ENCODE measurements at places on chromosomes 5 and 9. TPM values are rescaled to one million over a fixed set of nuclear protein-coding genes. Genes with fewer than 3 reads are reported as not detected.

Gene SLC6A7
- 4.6 TPM for polyA plus RNA-seq

Gene WWC1
- 0.97 TPM for polyA plus RNA-seq

Gene CCIN
- not detected for polyA plus RNA-seq

Gene NEUROG1
- not detected for polyA plus RNA-seq

Gene ZNF883
- 7.2 TPM for polyA plus RNA-seq

Gene TEK
- polyA plus RNA-seq = not detected

Gene KLF9
- 0.60 TPM for polyA plus RNA-seq

Gene ZBED3
- 5.0 TPM for polyA plus RNA-seq

Gene MYORG
- 1.0 TPM for polyA plus RNA-seq

Gene PPP3R2
- polyA plus RNA-seq = not detected

Gene SPATA31D4
- polyA plus RNA-seq = not detected

Gene NIM1K
- 7.4 TPM for polyA plus RNA-seq

Gene RETREG1
- 20.4 TPM for polyA plus RNA-seq

Gene IL4
- polyA plus RNA-seq = not detected

Gene ITK
- not detected for polyA plus RNA-seq

Gene STKLD1
- polyA plus RNA-seq = 1.1 TPM

Gene AMBP
- not detected for polyA plus RNA-seq

Gene EFNA5
- 4.6 TPM for polyA plus RNA-seq

Gene LIX1
- 1.1 TPM for polyA plus RNA-seq

Gene LCN15
- polyA plus RNA-seq = not detected

Gene TBC1D13
- 24.4 TPM for polyA plus RNA-seq

Gene ADAMTSL2
- polyA plus RNA-seq = 0.85 TPM

Gene ANKRD18B
- 2.2 TPM for polyA plus RNA-seq

Gene TMEM174
- not detected for polyA plus RNA-seq

Gene CRHBP
- polyA plus RNA-seq = not detected

Gene CYSRT1
- 1.3 TPM for polyA plus RNA-seq

Gene SLC46A2
- polyA plus RNA-seq = not detected

Gene LRRC14B
- not detected for polyA plus RNA-seq

Gene LRRC26
- polyA plus RNA-seq = 2.2 TPM

Gene SYNPO
- polyA plus RNA-seq = not detected

Gene PCDHGC5
- 0.51 TPM for polyA plus RNA-seq

Gene SLC1A3
- 1.9 TPM for polyA plus RNA-seq

Gene TLX3
- polyA plus RNA-seq = not detected

Gene TXNDC8
- not detected for polyA plus RNA-seq

Gene BAG1
- 94.9 TPM for polyA plus RNA-seq

Gene PCAT7
- 7.7 TPM for polyA plus RNA-seq

Gene DIPK1B
- polyA plus RNA-seq = 78.7 TPM

Gene TTC23L
- polyA plus RNA-seq = 5.1 TPM

Gene ABLIM3
- 15.3 TPM for polyA plus RNA-seq

Gene GRM6
- polyA plus RNA-seq = not detected

Gene SPATA31A3
- polyA plus RNA-seq = not detected

Gene TRIM36
- polyA plus RNA-seq = 122 TPM

Gene PRR16
- polyA plus RNA-seq = 1.7 TPM

Gene UGT3A2
- polyA plus RNA-seq = not detected

Gene MCTP1
- 1.1 TPM for polyA plus RNA-seq

Gene OTP
- not detected for polyA plus RNA-seq

Gene MRPS27
- polyA plus RNA-seq = 36.7 TPM

Gene MEIKIN
- polyA plus RNA-seq = not detected

Gene CCL27
- polyA plus RNA-seq = 2.9 TPM

Gene MSX2
- not detected for polyA plus RNA-seq

All from neural cell (in vitro differentiated cells).